ENCODE measurements at places on chromosomes 3 and 15.

DNA sequence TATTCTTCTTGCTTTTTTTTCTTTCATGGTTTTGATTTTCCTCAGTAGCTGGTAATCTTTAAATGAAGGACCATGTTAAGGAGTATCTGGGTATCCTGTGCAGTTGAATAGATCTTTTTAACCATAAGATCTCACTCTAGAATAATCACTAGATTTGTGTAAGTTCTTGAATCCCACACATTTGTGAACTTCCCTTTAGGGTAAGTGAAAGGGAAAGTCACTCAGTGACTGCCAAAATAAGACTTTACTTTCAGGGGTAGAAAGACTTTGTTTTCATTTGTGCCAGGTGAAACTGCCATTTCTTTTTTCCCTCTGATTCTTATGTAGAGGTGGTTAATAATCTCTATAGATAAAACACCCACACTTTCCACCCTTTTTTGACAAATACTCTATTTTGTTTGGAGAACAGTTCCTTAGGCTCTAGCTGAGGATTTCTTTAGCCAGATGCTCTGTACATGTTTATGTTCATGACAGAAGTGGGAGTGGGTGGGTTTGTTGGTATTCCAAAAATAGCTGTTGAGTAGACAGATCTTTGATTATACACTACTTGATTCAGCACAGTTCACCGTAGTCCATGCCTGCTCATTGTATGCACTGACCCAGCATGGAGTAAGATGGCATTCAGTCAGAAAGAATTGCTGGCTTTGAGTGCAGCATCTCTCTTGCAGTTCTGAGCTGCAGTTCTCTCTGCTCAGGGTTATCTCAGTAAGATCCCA is 28.5 kb downstream of the LRRC49 start:
- no peak for DNase-seq

DNA sequence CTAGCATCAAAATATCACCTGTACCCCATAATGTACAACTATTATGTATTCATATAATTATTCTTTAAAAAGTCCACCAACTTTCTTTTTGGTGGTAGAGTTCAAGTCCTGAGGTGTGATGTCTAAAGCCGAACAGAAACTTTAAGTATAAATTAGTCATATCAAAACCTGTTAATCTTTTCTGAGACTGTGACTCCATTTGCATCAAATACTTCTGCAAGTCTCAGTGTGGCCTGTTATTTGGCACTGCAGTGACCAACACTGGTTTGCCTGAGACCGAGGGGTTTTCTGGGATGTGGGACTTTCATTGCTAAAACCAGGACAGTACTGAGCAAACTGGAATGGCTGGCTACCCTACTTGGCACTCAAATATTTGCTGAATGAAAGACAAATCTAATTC is 7.3 kb downstream of the NGLY1 start:
- DNase-seq: no peak

DNA sequence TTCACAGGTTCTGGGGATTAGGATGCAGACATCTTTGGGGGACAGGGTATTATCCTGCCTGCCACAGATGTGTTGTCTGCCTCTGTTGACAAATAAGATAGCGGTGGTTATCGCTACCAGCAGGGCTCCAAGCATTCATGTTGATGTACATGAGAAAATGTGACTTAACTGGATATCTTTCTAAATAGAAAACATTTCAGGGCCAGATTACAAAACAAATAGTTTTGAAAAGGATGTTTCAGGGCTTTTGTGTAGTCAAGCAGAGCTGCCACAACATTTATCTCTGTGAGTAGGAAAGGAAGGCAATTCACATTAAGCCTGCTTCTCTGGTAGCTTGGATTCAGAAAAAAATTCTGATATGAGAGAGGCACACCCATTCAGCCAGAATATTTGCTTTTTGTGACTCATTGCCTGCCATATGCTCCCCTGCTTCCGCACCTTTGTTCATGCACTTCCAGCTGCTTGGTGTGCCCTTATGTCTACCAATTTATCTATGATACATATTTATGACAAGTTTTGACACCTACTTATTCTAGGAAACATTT is 22.8 kb downstream of the PLS1 start:
- DNase-seq: peak; percentile 58

- DNase-seq: peak; percentile 36
These were observed 104.3 kb downstream of the MEX3B start for GRCh38 chr15:81941479-81941878.

DNA sequence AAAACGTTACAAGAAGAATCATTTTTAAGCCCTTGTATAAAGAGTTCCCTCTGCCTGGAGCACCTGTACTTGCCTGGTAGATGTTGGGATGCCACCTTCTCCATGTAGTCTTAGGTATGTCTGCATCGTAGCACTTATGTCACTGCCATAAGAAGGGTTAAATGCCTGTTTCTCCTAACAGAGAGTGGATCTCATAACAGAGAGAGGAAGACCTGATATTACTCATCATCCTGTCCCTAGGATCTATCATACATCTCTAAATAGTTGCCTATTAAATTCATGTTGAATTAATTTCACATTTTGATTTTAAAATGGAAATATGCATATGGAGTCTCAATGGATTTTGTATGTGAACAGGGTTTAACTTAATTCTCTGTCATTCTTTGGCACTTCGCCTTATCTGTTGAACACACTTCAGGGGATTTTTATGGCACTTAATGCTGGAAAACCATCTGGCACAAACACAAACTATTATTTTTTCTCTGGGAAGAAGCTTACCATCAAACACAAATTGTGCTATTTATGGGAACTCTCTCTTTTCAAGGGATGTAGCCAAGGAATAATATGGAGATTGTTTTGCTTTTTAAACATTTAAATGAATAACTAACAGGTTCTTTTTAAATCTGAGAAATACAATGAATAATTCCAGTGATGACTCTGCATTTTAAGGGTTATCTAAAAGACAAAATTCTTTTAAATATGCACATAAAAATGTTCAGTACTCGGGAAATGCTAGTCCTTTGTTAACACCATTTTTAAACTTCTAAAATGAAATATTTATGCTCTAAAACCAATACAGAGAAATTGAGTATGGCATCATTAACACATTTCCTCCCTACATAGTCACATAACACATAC is 230.7 kb downstream of the ZNF385D start:
- no peak for DNase-seq

DNA sequence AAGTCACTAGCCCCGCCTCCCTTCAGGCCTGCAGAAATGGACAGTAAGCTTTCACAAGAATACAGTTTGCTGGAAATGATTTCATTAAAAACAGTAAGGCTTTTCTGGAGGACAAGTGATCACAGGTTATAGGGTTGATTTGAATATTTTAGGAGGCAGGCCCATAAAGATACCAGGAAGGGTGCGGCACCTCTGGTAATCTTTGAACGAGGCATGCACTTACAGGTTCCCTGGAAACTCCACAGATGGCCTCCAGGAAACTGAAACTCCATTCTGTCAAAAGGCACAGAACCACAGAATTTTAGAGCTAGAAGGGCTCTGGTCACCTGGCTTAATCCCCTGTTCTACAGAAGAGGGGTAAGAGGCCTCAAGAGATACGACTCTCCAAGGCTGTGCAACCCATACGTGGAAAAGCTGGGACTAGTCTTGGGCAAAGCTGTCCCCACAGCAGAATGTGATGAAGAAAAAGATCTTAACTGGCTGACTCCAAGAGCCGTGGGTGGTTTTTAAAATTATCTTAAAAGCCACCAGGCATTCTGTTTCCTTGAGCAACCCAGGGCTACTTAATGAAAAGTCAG is 1.2 kb downstream of the STARD5 start:
- no peak for DNase-seq

GRCh38 chr3:128787256-128788253 is 61.6 kb downstream of the RAB7A start:
- no peak for DNase-seq

GRCh38 chr3:62672270-62672987 is 202.8 kb downstream of the CADPS start:
- no peak for DNase-seq

GRCh38 chr15:52326756-52327155 is 31.2 kb upstream of the MYO5C start:
- no peak for DNase-seq

DNA sequence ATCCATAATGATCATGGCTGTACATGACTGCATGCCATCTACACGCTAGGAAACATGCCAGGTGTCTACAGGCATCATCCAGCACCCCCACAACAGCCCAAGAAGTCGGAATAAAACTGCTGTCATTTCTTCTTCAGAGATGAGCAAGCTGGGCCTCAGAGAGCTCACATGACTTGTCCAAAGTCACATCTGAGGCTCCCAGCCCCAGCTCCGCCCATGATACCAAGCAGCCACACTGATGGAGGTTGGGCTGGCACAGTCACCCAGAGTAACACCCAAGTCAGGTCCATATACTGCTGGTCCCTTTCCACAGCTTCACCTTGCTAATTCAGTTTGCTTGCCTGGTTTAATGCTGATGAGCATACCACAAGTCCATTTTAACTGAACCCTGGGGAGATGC is 116.6 kb downstream of the SEC22A start:
- DNase-seq: no peak

DNA sequence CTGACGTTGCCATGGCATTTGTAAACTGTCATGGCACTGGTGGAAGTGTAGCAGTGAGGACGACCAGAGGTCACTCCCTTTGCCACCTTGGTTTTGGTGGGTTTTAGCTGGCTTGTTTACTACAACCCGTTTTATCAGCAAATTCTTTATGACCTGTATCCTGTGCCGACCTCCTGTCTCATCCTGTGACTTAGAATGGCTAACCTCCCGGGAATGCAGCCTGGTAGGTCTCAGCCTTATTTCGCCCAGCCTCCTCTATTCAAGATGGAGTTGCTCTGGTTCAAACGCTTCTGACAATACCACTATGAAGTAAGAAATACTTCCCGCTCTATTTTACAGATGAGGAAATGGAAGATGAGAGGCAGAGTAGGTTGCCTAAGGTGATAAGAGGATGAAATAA is 16.6 kb downstream of the PAQR9 start:
- DNase-seq: no peak

- DNase-seq: peak; percentile 8
These were observed 2.2 kb downstream of the MED12L start for GRCh38 chr3:151087648-151088047.

GRCh38 chr3:34439796-34440195 is 641.4 kb downstream of the PDCD6IP start:
- DNase-seq: no peak

DNA sequence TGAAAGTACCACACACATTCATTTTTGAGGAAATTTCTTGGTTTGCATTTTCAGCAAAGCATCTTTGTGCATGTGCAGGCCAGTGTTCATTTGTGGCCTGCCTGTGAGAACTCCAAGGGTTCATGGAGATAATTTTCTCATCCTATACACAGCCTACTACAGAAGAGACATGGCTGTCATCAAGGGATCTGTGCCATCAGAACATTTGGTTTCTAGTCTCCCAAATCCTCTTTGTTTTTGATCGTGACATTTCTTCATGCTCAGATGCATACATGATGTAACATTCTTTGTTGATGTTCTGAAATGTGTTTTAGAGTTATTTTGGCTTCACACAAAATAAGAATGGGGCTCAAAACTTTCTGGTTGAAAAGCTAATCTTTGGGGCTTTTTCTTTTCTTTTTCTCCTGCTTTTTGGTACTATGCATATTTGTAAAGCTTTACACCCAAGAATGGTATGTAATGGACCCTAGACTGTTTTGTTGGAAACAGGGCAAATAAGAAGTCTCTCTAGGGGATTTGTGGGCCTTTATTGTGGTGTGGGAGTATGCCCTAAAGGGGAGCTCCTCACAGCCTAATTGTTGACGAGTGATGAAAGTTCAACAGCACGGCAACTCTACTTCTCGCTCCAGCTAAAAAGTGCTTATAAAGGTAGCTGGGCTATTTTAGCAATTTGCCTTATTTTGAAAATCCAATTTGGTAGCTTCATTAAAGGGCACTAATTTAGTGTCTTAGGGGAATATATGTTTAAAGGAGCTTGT is 3.2 kb upstream of the ARPP21 start:
- no peak for DNase-seq

- no peak for DNase-seq
These were observed 159.7 kb upstream of the MBNL1 start for GRCh38 chr3:152109038-152109437.

DNA sequence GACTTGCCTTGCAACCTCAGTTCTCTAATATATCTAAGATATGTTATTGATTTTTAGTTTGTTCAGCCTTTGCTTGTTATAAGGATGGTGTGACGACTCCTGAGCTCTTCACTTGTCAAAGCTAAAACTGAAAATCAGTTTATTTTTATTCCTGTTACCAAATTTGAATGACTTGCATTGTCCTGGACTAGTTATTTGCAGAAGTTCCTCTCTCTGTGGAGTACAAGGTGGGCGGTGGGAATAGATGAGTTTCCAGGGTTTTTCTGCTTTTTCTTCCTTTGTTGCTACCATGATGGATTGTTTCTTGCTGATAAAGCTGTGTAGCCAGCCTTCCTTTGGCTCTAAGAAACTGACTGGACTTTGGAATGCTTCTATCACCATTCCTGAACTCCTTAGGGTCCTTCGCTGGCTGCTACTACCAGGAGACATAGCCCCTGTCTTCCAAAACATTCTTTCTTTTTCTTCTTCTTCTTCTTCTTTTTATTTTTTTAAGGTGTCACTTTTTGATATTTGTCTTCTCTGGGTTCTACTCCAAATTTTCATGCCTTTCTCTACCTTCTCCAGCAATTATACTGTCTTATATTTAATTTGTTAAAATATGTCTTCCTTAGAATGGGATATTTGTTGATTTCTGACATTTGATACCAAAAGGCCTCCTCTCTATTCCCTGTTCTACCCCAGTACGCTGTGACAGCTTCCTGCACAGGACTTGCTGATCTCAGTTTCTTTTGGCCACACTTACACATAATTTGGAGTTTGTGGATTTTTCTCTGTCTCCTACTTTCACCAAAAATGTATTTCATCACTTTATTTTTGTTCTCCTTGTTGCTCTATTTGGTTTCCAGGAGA is 145.1 kb upstream of the THRB start:
- no peak for DNase-seq
